ENCODE measurements at places on chromosomes 13 and 19.

GRCh38 chr19:58575183-58576041 lies 2.3 kb upstream of the MZF1 start:
- DNase-seq, result peak; percentile 95

DNA sequence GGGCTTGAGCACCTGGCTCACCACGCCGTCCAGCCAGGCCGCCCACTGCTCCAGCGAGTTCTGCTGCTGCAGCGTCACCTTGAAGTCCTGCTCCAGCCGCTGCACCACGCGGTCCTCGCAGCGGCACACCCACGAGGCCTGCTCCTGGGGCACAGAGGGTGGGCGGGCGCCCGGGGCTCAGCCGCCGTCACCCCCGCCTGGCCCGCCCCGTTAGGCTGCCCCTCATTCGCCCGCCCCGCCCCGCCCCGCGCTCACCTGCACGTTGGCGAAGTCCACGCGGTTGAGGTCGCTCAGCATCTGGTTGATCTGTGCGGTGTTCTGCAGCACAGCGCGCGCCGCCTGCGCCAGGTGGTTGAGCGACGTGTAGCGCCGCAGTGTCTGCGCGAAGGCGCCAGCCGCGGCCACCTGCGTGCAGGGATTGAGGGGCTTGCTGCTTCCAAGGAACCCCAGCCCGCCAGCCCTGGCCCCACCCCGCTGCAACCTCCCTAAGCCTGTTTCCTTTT lies 11.3 kb downstream of the DCAF15 start:
- no peak for DNase-seq

GRCh38 chr19:5700455-5701092 lies 10.5 kb downstream of the RPL36 start:
- no peak for DNase-seq

DNA sequence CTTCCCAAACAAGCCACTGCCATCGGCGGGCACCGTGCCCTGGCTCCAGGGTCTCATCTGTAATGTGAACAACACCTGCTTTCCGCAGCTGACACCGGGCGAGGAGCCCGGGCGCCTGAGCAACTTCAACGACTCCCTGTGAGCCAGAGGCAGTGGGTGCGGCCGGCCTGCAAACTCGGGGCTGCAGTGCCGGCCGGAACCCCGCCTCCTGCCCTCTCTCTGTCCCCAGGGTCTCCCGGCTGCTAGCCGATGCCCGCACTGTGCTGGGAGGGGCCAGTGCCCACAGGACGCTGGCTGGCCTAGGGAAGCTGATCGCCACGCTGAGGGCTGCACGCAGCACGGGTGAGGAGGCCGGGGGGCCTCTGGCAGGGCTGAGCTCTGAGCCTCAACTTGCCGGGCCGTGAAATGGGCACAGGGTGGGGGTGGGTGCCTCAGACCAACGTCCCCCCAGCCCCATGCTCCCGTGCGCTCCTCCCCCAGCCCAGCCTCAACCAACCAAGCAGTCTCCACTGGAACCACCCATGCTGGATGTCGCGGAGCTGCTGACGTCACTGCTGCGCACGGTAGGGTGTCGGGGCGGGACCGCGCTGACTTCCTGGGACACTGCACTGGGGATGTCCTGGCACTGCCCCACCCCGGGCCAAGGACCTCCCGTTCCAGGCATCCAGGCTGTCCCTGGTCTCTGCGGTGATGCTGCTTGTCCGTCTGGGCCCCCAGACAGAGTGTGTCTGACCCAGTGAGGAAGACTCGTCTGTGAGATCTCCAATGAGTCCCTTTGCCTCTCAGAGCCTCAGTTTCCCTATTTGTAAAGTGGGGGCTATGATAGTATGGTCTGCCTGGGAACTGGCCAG lies 2.2 kb downstream of the ABCA7 start:
- peak; percentile 85 for DNase-seq

DNA sequence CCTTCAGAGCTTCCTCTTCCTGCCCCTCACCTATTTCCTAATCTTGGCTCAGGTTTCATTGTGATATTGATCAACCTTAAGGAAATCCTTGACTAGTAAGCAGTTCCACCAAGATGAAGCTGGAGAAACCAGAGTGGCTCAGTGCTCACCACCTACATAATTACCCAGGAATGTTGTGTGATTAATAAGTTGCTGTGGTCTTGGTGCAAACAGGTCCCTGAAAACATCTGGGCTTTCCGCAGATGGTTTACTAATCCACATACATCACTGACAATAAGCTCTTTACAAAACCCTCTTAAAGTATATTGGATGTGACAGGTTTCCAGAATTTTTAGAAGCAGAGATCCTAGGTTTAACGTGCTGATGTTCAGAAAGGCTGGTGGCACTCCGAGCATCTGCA lies 8.6 kb upstream of the SERP2 start:
- no peak for DNase-seq

DNA sequence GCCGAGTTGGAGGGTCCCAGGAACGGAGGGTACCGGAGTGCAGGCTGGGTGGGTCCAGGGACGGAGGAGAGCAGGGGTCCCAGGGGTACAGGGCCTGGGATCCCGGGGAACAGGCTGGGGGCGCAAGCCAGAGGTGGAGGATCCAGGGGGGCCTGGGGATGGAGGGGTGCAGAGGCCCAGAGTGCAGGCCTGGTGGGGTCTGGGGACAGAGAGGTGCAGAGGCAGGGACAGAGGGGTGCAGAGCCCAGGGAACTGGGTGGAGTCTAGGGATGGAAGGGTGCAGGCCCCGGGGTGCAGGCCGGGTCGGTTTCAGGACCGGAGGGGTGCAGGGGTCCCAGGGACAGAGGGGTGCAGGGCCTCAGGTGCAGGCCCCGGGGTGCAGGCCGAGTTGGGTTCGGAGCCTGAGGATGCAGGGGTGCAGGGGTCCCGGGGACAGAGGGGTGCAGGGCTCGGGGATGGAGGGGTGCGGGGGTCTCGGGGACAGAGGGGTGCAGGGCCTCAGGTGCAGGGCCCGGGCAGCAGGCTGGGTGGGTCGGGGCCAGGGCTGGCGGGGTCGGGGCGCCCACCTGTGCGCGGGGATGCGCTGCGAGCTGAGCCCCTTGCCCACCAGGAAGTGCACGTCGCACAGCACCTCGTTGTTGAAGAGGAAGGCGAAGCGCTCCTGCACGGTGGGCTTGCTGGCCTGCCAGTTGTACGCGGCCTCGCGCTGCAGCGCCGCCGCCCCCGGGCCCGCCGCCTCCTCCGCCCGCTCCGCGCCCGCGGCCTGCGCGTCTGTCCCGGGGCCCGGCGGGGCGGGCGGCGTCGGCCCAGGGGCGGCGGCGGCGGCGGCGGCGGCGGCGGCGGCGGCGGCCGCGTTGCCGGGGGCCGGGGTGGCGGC lies 545 bp downstream of the BTBD2 start:
- DNase-seq, result peak; percentile 48

DNA sequence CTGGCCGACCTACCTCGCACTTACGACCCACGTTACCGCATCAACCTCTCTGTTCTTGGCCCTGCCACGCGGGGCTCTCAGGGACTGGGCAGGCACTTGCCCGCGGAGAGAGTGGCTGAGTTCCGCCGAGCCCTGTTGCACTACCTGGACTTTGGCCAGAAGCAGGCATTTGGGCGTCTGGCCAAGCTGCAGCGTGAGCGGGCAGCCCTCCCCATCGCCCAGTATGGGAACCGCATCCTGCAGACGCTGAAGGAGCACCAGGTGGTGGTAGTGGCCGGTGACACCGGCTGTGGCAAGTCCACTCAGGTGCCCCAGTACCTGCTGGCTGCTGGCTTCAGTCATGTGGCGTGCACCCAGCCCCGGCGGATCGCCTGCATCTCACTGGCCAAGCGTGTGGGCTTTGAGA lies 4.2 kb downstream of the DHX34 start:
- DNase-seq, result no peak

GRCh38 chr13:43935878-43936277 lies 56.2 kb downstream of the LACC1 start:
- peak; percentile 1 for DNase-seq

DNA sequence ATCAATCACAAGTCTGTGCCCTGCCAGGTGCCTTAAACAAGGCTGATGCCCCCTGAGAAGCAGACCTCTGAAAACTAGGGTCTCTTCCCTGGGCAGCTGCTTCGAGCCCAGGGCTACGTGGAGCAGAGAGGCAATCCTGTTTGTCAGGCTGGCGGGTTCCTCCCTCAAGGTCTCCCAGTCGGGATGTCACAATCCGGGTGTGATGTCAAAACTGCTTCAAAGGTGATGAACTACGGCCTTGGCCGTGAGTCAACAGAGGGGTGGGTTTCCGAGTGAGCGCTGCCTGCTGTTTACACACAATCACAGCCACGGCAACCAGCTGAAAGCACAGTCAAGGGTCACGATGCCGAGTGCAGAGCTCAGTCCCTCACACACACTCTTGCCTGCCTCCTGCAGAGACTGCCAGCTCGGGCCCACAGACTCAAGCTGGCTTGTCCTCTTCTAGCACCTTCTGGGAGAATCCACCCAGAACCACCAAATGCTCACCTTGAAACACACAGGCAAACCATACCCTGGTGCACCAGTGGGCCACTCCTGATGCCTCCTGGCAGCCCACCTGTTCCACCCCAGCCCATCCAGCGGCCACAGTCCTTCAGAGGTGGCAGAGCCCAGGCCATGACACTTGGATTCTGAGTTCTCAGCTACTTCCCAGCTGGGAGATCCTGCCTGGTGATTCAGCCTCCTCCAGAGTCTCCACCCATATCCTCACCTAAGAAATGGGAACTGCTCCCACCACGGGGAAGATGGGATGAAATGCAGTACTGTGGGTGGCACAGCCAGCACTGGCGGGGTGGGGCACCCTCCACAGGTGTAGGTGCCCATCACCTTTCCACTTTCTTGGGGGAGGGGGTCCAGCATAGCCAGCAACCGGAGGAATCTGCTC lies 6.8 kb downstream of the ELL start:
- no peak for DNase-seq

DNA sequence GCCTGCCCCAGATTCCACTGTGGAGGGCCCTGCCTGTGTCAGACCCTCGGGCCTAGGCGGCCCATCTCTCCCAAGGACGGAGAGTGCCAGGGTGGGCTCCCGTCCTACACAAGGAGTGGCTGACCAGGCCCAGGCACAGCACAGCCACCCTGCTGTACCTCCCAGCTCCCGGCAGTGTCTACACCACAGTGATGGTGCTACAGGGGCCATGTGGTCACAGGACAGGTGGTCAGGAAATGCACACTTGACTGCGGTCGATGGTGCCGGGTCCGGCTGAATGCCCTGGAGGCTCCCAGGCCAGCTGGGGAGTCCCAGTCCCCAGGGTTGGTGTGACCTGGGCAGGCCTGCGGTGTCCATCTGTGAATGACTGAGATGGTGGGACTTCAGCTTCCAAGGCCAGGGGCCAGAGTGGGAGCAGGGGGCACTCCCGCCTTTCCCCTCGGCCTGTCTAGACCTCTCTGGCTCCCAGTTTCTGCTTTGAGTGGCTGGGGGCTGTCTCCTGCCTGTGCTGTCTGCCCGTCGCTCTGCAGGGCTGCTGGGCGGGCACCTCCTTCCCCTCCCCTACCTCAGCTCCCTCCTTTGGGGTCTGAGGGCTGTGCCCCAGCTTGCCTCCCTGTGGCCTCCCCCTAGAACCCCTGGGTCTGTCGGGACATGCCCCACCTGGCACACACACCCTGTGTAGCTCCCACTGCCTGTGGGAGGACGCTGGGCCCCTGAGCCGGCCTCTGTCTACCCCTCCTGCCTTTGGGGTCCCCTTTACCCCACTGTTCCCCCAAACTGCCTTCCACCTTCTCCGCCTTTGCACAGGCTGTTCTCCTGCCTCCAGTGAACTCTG lies 12.5 kb downstream of the DDA1 start:
- no peak for DNase-seq

DNA sequence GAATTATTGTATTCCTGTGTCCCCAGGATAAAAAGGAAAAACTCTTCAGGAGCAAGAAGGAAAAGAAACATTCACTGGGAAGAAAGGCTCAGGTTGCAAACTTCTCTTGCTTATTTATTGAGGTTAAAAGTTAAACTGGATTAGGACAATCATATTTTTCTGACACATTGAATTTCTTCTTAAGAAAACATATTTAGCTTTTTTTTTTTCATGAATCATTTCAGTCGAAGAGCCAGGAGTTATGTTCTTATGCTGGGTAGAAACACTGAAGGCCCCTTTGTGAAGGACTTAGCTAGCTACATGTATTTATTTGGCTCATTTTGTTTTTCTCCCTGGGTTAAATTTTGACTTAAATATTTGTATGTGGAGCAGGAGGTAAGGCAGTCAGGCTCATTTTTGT lies 434.0 kb downstream of the KLF5 start:
- no peak for DNase-seq

DNA sequence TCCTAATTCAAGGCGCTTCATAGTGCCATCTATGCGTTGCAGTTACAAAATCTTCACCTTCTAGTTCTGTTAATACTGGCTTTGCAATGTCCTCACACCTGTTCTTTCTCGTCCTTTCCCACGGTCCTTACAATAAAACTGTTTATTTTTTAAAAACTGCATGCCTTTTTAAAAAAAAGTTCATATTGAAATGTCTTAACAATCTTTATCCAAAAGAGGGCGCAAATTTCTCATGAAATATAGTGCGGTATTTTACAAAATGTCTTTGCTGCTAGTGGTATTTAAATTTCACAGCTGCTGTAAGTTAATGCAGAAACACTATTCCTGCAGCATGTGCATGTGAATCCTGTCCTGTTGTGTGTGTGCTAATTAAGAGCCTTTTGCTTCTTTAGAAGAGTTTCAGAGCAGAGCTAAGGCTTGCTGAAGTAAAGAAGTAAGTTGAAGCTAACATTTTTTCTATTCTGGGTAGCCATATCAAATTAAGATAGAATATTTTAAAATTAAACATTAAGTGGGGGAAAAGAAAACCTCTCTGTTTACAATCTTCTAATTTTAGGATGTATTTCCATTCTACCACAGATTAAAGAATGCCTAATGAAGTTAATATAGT lies 15.8 kb upstream of the CLDN10 start:
- peak; percentile 59 for DNase-seq

DNA sequence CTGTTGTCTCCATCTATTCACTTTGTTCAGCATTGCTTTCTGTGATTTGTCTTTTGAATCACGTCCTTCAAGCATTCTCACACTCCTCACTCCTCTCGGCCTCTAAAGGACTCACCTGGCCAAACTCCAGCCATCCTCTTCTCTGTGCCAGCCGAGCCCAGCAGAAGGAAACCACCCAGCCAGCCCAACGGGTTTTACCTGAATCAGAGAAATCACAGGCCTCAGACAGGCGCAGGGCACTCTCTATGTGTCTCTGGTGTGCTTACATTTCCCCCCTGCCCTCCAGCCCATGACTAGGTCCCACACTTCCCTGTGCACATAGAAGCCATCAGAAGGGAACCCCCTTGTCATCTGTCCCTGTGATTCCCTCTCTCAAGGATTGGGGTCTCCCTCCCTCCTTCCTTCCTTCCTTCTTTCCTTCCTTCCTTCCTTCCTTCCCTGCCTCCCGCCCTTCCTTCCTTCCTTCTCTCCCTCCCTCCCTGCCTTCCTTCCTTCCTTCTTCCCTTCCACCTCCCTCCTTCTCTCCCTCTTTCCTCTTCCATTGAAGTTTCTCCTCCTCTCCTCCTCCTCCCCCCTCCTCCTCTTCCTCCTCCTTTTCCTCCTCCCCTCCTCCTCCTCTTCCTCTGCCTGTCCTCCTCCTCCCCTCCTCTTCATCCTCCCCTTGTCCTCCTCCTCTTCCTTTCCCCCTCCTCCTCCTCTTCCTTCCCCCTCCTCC lies 8.8 kb upstream of the ZNF541 start:
- DNase-seq, result no peak

Measured in A673 (cell line).